ENCODE measurements at places on chromosomes 1 and 21. TPM values are rescaled to one million over a fixed set of nuclear protein-coding genes. Genes with fewer than 3 reads are reported as not detected.

CLCA1 gene
- not detected for polyA plus RNA-seq

ERMAP gene
- 1.9 TPM for polyA plus RNA-seq

CD52 gene
- polyA plus RNA-seq: 10,525 TPM

OR2T1 gene
- not detected for polyA plus RNA-seq

CACHD1 gene
- polyA plus RNA-seq: 0.08 TPM

FCGR3A gene
- 4.4 TPM for polyA plus RNA-seq

CFHR1 gene
- not detected for polyA plus RNA-seq

LAD1 gene
- not detected for polyA plus RNA-seq

All from IgD-negative memory B cell (primary cell).